ENCODE measurements at places on chromosomes 7 and 10.

GRCh38 chr10:100829933-100830727, 82.6 kb upstream of the SLF2 start:
- DNase-seq = no peak

DNA sequence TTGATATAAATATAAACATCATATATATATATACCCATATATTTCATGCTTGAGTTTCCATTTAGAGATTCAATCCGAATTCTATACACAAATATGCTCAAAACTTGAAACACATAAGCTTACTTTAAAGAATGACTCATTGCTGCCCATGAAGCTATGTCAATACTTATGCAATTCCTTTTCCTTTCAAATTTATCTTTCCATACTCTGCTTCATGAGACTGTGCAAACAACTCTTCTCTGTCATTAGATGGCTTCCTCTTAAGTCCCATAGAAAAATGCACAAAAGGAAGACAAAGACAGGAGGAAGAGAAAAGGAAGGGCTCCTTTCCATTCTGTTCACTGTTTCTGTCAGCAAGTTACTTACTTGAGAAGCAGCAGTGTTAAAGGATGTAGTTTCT, 895.7 kb upstream of the SORCS1 start:
- no peak for DNase-seq

- no peak for DNase-seq
Measured at GRCh38 chr10:66654861-66655260, 271.0 kb upstream of the LRRTM3 start.

DNA sequence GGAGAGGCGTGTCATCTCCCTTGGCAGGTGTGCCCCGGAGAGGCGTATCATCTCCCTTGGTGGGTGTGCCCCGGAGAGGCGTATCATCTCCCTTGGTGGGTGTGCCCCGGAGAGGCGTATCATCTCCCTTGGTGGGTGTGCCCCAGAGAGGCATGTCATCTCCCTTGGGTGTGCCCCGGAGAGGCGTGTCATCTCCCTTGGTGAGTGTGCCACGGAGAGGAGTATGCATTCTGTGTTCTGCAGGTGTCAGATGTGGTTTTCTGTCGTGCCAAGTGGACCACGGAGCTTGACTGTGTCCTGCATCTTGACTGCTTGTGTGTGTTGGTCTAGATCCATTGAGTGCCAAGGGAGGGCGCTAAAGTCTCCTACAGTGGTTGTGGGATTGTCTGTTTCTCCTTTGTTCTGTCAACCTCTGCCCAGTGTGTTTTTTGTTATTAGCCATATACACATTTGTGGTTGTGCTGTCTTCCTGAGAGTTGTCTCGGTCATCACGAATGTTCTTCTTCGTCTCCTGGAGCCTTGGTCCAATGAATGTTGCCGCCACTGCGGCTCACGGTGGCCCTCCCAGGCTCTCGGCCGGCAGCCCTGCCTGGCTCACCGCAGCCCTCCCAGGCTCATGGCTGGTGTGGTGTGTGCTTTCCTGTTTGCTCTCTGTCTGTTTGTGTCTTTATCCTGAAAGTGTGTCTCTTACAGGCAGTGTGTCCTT, 96.8 kb downstream of the INPP5A start:
- DNase-seq = no peak

GRCh38 chr10:25103703-25104102, 71.1 kb upstream of the GPR158 start:
- DNase-seq = no peak

Data from A549 (cell line).